ENCODE measurements at places on chromosomes 16 and 17.

GRCh38 chr16:78761427-78761826 is 662.0 kb downstream of the WWOX start:
- DNase-seq = no peak

DNA sequence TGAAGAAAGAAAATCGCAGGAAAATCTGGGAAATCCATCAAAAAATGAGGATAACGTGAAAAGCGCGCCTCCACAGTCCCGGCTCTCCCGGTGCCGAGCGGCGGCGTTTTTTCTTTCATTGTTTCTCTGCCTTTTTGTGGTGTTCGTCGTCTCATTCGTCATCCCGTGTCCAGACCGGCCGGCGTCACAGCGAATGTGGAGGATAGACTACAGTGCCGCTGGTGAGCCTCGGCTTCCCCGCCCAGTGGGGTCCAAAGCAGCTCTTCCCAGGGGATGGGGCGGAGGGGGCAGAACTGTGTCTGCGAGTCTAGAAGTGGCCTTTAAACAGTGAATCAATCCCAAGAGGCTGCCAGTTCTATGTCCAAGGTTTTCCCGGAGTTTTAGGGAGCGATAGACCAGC is 19.8 kb downstream of the FAM234A start:
- no peak for DNase-seq

GRCh38 chr17:78013683-78014467 is 55.4 kb downstream of the TNRC6C start:
- DNase-seq = peak; percentile 45

DNA sequence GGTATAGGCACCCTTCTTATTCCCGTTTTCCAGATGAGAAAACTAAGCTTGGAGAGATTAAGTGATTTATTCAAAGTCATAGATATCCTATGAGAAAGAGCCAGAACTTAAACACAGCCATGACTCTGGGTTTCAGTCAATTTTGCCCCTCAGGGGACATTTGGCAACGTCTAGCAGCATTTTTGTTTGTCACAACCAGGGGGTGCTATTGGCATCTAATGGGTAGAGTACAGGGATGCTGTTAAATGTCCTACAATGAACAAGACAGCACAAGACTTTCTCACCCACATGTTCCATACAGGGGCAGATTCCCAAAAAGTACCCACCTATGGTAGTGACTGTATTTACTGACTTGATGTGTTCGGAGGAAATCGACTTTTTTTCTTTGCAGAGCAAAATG is 4.8 kb upstream of the SHISA9 start:
- DNase-seq = no peak

- DNase-seq = peak; percentile 39
Measured at GRCh38 chr17:29592850-29593551, at the start of gene ANKRD13B. TSS of gene ANKRD13B (plus strand) at chr17:29593132. CDS start at chr17:29593622, 490 bp downstream.

All from activated T-cell treated with anti-CD3 and anti-CD28 coated beads, Interleukin-2, amount 50 U/mL, for 4 hours (primary cell).